Stimulated activated CD4-positive, alpha-beta T cell treated with anti-CD3 and anti-CD28 coated beads, Interleukin-12 subunit alpha, Interleukin-12 subunit beta, amount 100 ng/mL, for 24 hours (primary cell): ENCODE measurements at places on chromosomes 16 and 17.

- no peak for DNase-seq
Observed at GRCh38 chr16:58500430-58501241, 693 bp downstream of the NDRG4 start.

GRCh38 chr17:82353484-82353883 is 5.6 kb upstream of the TEX19 start:
- no peak for DNase-seq

GRCh38 chr16:64211331-64211730 is 910.5 kb downstream of the CDH11 start:
- DNase-seq: no peak

DNA sequence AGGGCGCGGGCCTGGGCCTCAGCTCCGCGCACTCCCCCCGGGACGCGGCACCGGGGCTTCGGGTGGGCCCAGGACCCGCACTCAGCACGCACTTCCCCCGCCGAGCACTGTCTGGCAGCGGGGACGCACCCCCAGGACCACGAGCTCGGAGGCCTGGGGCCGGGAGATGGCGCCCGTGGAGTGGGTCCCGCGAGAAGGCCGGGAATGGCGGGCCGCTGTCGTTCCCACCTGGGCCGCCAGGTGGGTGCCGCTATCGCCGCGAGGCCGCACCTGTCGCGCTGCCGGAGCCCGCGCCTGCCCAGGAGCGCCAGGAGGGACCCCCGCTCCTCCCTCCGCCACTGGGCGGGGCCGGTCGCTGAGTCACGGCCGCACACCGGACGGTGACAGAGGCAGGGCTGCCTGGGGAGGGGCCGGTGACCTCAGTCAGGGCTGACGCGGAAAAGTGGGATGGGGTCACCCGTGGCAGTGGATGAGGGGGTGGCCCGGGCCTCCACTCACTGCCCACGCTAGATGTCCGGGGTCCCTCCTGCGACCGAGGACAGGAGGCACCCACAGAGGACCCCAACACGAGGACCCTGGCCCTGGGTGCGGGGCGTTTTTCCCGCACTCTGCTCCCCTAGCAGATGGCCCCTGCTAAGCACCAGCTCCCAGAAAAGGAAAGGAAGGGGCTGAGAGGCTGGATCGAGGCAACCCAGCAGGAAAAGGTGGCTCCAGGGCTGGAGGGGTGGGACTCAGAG is 6.9 kb upstream of the ACTG1 start:
- no peak for DNase-seq

GRCh38 chr17:67554634-67555033 is 163.1 kb upstream of the NOL11 start:
- no peak for DNase-seq

DNA sequence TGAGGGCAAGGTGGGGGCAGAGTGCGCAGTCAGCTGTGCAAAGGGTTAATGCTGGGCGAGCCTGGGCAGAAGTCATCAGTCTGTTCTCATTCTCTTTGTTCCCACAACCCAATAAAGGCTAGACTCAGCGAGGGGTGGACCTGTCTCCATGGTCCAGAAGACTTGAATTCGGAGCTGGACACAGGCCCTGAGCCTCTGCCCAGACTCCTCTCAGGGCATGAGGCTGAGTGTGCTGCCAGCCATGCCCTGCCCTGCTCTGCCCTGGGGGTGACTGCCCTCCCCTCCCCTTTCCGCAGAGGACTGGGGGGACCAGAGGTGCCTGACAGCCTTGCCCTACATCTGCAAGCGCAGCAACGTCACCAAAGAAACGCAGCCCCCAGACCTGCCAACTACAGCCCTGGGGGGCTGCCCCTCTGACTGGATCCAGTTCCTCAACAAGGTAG is 54.5 kb downstream of the MRC2 start:
- DNase-seq: no peak

DNA sequence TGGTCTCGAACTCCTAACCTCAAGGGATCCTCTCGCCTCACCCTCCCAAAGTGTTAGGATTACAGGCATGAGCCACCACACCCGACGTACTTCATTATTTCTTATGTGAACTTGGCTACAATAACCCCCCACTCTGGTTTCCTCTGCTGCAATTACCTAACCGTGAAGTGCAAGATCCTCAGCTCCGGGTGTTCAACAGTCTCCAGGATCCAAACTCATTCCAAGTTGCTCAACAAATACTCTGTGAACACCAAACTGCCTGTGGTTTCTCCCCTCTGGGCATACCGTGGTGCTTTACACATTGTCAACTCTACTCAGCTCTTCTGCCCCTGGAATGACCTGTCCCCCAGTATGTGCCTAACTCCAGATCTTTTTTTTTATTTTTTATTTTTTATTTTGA is 6.8 kb upstream of the SULT1A1 start:
- DNase-seq: no peak

- no peak for DNase-seq
Observed at GRCh38 chr17:49527927-49528651, 33.0 kb downstream of the NGFR start.

DNA sequence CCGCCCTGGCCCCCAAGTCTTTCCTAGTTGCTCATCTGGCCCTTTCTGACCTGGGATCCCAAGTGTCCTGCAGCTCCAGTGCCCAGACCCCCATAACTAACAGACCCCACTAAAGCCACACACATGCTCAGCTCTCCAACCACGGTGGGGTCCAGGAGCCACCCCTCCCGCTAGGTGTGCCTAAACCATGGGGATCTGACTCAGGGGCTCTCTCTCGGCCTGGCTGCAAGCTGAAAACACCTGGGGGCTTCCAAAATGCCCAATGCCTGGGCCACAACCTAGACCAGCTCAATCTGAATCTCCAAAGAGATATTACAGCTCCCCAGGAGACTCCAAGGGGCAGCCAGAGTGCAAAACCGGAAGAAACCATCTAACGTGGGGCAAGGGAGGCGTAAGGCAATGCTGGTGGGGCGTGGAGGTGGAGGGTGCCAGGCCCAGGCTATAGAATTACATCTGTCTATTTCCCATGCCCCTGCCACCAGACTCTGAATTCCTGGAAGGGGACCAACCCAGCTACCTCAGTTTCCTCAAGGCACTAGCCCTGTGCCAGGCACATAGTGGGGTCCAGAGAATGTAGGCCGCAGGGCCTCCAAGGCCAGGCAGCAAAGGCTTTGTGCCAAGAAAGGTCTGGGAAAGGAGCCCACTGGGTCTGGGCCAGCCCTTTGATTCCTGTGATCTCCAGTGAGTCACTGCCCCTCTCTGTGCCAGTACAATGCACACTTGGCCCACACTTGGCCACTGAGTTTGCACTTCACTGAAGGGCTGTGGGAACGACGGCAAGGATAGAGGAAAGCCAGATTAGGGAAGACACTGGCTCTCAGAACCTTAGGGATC is 3.3 kb downstream of the CD2BP2 start:
- DNase-seq: no peak

DNA sequence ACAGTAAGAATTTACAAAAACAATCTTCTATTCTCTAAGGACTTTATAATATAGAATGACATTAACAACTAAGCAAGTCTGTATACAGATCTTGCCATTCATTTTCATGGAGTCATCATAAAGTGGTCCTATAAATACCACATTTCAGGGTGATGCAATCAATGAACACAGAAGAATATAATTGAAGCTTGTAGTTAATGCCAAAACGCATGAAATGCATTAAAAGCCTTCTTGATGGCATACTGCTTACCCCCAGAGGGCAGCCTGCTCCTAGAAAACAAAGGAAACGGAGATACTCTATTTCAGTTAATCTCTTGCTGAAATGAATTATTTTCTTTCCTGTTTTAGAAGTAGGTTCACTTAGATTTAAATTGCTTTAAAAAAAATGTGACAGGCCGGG is 45.2 kb upstream of the STAC2 start:
- no peak for DNase-seq

DNA sequence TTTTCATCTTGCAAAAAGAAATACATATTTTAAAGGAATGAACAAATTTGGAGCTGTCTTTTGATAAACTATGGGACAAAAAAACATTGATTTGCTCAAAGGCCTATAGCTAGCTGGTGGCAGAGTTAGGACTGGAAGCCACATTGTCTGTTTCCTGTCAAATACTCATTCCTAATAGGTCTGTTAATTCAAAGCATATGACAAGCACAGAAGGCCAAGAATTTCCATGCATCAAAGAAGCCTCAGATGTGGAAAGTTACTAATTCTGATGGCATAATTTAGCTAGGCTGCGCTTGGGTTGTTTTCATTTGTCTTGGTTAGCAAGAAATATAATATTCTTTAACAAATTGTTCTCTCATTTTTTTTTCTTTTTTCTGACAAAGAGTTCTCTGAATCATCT is 98.0 kb downstream of the CDK5R1 start:
- no peak for DNase-seq

- no peak for DNase-seq
Observed at GRCh38 chr17:56798916-56799315, 34.8 kb downstream of the C17orf67 start.

DNA sequence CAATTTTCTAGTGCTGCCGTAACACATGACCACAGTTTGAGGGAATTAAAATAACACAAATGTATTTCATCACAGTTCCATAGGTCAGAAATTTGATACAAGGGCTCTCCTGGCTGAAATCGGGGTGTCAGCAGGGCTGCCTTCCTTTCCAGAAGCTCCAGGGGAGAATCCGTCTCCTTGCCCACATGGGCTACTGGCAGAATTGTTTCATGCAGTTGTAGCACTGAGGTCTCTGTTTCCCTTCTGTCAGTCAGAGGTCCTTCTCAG is 20.5 kb downstream of the EIF4A3 start:
- DNase-seq: no peak

DNA sequence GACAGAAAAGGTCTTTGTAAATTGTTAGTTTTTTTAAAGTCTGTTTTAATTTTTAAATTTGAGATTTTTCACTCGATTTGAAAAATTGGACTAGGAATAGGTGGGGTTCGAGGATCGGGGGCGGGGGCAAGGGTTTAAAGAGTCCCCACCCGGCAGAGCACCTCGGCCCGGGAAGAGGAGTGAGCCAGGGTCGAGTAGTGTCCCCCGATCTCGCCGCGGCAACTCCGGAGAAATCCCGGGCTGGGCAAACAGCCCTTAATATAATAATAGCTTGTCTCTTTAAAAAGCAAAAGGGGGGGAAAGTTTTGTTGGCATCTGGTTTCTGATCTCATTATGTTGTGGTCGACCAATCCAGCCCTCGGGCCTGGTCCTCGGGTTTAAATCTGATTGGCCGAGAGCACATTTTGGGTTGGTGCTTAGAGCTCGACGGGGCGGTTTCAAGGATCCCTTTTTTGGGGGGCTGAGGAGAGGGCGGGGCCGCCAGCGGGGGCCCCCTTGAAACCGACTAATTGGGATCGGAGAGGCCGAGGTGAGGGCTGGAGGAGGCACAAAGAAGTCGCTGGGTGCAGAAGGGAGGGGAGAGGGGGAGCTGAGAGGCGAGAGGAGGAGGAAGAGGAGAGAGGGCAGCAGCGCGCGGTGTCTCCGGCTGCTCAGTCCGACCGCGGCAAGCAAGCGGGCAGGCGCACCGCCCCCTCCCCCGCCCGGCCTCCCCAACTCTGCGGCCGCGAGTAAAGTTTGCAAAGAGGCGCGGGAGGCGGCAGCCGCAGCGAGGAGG is at the start of gene FZD2:
Gene FZD2, plus strand, starts transcription at position 653 of the 775 bp plus-strand sequence. CDS start 205 bp downstream, outside the sequence.
- no peak for DNase-seq

GRCh38 chr17:18139092-18139491 is 30.5 kb downstream of the MYO15A start:
- no peak for DNase-seq

DNA sequence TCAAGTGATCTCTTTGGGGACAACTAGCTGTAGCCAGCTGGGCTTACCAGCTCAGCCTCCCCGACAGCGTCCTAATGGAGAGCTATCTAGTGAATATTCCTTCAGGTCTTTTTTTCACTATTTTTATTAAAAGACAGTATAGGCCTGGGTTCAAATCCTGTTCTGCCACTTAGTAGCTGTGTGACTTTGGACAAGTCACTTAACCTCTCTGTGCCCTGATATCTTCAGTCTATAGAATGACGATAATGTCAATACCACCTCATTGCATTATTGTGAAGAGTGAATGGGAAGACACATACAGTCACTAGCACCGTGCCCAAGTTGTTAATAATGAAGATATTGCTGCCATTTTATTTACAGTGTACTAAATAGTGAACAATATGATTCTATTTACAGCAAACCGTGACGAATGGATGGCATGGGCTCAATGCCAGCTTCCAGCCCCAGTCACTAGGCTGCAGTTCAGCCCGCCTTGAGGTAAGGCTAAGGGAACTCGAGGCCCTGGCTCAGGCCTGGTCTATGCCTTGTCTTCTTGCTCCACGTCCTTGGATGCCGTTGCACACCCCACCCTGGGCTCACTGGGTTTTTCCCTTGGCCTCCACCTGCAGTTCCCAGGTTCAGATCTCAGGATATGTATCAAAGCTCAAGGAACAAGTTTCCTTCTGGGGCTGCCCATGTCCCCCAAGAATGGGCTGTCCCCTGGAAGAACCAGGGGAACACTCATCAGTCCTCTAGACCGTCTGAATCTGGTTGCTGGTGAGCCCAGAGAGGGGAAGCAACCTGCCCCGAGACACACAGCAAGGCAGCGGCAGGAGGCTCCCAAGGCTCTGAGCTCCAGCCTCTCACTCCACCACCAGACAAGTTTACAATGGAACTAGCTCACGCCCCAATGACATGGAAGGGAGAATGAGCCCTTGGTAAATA is 95.4 kb upstream of the TNRC6C start:
- no peak for DNase-seq

DNA sequence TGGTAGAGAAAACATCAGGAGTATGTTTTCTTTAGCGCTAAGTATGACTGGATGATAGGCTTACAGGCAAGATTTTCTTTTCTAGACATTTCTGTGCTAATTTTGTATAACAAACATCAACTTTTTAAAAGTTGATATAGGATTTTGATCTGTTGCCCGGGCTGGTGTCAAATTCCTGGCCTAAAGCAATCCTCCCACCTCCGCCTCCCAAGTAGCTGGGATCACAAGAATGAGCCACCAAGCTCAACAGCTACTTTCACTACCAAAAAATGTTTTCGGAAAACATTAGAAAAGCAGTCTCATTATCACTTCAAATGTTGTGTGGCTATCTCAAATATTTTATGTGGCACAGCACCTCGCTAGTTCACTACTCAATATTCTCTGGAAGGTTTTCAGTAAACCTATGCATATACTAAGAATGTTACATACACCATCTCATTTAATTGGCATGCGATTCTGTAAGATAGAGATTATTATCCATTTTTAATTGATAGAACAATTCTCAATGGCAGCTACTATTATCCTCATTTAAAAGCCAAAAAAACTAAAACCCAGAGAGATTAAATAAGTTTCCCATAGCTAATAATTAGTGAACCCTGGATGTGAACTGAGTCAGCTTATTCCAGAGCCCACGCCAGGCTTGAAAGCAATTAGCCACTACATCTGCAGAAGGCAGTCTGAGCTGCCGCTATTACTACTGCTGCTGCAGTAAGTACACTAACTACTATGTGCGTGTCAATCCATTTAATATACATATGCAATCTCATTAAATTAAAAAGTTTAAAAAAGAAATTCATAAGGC is 41.7 kb downstream of the CREBBP start:
- DNase-seq: no peak
